A673 (cell line): ENCODE measurements at places on chromosomes 5 and 9.

GRCh38 chr9:76022317-76022716 lies 131.8 kb downstream of the PCSK5 start:
- no peak for DNase-seq

DNA sequence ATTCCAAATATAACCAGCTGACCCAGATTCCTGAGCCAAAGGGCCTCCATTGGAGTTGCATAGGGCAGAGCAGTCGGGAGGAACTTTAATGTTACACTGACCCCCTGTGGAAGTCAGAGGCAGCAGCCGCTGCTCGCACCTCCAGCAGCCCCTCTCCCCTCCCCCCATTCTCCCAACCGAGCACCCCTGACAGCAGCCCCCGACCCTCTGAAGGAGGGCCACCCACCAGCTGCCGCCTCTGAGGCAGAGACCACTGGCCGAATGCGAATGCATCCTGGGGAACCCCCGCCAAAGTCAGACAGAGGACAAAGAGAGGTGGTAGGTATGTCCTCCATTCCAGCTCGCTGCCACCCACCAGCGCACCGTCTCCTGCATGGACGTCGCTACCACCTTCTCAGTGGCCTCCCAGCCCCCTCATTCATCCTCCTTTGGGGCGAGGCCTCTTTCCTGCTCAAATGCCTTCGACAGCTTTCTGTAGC lies 231.0 kb downstream of the CDK5RAP2 start:
- peak; percentile 55 for DNase-seq

DNA sequence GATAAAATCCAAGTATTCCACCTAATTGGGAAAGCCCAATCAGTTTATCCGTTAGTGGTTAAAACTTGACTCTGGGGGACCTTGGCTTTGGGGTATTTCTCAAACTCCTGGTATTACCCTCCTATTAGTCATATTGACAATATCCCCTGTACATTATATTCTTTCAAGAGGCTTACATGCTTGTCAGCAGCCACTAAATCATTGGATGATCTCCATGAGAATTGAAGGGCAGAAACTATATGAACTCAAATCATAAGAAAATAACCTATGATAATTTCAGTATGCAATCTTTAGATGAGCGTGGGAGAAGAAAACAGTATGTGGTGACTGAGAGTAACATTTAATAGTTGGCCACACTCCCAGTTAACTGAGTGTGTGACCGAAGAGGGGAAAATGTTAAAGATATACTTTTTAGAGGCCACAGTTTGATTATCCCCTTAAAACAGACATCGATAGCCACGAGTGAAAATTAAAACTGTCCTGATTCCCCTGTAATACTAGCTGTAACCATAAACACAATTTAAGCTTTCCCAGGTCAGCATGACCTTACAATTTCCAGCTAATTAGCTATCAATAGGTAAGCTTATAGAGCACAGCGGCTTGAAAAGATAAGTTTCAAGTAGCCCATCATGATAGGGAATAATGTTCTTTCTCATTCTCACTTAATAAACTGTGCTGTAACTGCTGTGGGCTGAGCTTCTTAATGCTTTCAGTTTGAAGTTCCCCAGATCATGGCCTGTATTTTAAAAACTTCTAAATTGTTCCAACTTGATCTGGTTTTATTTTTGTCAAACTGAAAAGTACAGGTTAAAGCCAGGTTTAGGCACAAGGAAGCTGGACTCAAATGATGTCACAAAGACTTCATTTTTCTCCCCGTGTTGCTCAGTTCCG lies 58.6 kb downstream of the PUM3 start:
- DNase-seq, result no peak

DNA sequence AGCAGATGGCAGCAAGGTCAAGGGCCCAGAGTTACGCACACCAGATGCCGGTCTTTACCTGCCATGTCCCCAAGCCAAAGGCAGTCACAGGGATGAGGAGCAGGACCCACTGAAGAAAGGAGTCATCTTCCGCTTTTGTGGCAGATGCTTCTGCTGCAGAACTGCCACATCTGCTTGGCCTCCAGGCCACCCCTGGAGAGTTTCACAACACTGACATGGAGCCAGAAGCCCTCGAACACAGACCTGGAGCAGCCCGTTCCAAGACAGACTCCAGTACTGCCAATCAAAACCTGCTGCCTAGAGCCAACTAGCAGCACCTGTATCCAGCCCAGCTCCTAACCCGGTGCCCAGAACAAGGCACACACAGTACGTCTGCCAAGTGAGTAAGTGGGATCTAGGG lies 1.5 kb downstream of the SURF1 start:
- DNase-seq, result no peak

DNA sequence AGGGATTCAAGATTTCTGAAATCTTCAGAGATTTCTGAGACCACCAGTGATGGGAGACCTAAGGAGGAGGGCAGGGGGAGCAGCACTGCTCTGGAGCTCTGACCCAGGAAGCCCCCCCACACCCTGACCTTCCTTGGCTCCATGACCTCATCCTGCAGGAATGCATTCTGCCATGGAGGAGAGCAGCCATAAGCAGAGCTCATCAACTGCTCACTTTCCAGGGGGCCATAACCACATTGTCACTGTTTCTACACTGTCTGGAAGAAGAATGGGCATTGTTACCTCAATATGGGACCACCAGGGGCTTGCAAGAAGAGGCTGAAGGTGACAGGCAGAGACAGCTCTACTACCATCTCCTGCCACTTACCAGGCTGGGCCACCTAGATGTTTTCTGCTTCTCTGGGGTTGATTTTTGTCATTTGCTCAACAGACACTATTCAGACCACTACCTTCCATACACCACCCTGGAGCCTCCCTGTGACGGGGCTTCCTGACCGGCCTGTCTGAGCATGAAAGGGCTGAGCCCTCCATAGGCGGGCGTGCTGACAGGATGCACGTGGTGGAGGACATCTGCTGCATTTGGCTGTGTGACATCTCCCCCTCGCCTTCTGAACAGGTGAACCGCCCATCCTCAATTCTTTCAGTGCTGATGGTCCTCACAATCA lies 2.3 kb upstream of the TSC1 start:
- no peak for DNase-seq

DNA sequence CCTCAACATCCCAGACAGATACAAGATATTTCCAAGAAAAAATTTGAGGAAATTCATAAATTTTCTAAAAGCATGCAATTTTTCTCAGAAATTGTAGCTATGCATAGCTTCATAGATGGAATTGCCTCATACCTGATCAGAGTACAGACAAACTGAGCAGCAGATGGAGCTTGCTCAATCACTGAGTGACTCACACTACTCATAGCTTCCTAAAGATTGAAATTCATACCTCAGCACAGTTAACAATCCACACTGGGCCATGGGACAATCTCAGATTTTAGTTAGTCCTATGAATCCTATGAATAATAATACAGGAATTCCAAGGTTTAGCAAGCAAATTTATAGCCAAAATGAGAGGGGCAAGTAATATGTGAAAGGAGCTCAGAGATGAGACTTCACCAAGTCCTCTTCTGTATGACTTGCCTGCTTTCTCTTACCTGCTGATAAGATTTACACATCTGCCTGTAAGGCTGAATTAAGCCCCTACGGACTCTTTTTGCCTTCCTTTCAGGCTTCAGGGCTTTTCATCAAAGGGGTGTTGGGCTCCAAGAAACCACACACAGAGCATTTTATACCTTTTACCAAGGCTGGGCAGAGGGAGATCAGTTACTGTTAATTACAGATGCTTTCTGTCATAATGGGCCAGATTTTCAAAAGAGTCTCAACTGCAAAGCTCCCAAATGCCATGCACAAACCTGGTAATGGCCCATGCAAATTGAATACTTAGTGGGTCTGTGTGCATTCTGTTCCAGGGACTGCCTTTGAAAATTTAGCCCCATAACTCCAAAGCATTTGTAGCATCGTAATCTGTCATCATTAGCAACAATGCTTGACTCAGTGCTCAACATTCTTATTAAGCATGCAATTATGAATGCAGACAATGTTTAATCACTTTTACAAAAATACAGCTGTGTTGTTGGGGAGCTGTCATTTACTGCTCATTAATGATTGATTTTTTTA lies 439.3 kb downstream of the DTWD2 start:
- no peak for DNase-seq

GRCh38 chr5:172428224-172429166 lies 25.8 kb downstream of the SH3PXD2B start:
- no peak for DNase-seq

- no peak for DNase-seq
Observed at GRCh38 chr5:83472508-83473345, 1.2 kb downstream of the VCAN start.

GRCh38 chr5:50299896-50300295 lies 141.2 kb downstream of the EMB start:
- no peak for DNase-seq

- no peak for DNase-seq
Observed at GRCh38 chr5:73297430-73297829, 124.4 kb downstream of the TMEM174 start.

DNA sequence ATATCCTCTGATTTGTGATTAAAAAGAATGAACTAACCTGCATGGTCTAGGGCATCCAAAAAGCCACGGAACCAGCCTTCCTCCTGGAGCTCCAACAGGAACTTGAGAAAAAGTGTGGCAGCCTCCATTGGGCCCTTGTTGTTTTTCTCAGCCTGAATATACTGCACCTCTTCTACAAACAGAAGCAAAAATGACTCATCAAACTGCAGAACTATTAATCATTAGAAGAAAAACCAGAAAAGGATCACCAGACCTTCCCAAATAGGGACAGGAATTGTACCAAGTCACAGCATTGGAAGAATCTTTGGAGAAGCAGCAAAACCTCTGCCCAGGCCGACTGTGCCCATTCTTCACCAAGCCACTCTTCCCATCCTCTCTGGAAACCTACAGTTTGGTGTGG lies 25.2 kb downstream of the RIGI start:
- DNase-seq, result no peak

DNA sequence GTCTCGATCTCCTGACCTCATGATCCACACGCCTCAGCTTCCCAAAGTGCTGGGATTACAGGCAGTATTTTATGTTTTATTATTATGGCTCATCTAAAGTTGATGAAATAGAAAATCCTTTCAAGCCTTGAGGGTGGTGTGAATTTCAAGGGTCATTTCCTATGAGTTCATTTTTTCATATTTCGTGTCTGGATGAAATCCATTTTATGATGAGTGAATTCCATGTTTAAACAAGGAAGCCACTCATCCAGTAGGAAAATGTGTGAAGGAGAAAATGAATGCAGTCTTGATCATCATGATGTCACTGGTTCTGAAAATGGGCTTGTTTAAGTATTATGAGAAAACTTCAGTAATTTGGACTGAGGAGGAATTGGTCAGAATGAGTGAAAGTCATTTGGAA lies 74.6 kb upstream of the ZSWIM6 start:
- DNase-seq, result no peak

- DNase-seq, result no peak
Observed at GRCh38 chr9:4886698-4887097, 94.0 kb downstream of the RCL1 start.

DNA sequence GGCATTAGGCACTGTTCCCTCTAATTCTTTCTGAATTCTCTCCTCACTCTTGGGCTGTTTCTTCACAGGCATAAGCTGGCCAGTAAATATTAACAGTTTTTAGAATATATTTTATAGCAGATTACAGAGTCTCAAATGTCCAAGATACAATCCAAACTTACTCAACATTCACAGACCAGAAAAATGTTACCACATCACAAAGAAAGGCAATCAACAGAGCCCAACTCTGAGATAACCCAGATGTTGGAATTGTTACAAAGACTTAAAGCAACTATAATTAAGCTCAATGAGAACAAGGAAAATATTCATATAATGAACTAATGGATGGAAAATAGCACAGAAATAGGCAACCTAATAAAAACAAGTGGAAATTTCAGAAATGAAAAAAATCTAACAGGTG lies 401.1 kb upstream of the RGMB start:
- no peak for DNase-seq

DNA sequence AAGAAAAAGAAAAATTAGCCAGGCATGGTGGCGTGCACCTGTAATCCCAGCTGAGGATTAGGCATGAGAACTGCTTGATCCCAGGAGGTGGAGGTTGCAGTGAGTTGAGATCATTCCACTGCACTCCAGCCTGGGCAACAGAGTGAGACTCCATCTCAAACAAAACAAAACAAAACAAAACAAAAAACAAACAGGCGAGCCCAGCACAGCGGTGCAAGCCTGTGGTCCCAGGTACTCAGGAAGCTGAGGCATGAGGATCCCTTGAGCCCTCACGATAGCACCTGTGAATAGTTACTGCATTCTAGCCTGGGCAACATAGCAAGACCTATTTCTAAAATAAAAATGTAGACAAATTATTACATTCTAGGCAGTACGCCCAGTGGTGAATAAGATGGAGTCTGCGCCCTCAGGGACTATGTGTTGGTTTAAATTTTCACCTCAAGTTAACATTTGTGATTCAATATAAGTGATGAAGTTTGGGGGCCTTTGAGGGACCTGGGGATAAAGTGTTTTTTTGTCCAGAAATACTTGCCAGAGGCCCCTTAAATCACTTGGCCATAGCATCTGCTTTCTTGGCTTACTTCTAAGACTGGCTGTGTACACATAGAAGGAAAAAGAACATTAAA lies 3.4 kb upstream of the GAPVD1 start:
- no peak for DNase-seq

GRCh38 chr5:96816991-96817390 lies 9.2 kb upstream of the ERAP1 start:
- no peak for DNase-seq

GRCh38 chr9:3045153-3045552 lies 201.3 kb upstream of the PUM3 start:
- no peak for DNase-seq

DNA sequence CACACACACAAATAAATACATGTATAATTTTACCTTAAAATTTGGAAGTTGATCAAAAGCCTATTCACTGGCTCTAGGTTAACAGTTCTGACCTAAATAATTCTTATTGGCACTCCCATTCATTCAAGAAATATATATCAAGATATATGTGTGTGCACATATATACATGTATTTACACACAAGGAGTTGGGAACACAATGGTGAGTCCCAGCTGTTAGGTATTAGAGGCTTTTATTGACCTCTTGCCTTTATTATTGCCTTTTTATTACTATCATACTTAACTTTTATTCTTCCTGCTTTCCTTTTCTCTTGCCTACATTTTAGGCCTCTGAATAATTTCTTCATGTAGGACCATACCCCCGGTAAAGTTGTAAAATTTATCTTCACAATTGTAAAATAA lies 25.0 kb downstream of the CCDC152 start:
- no peak for DNase-seq

- peak; percentile 54 for DNase-seq
Observed at GRCh38 chr5:94908889-94909480, 290.5 kb downstream of the SLF1 start.

- DNase-seq, result no peak
Observed at GRCh38 chr5:125140220-125140619, 393.8 kb upstream of the ZNF608 start.

GRCh38 chr9:19479874-19480273 lies 71.1 kb downstream of the ACER2 start:
- no peak for DNase-seq

GRCh38 chr5:173857234-173857633 lies 30.9 kb upstream of the CPEB4 start:
- DNase-seq, result no peak

GRCh38 chr5:31225118-31225517 lies 31.6 kb downstream of the CDH6 start:
- no peak for DNase-seq
